ENCODE measurements at places on chromosomes 3 and 15. TPM values are rescaled to one million over a fixed set of nuclear protein-coding genes. Genes with fewer than 3 reads are reported as not detected.

Gene GABRA5
- total RNA-seq: 18.6 TPM

Gene PAK6
- total RNA-seq: 8.4 TPM

Gene SAMD7
- not detected for total RNA-seq

Gene SLC6A11
- total RNA-seq: 0.24 TPM

Gene IGSF10
- total RNA-seq: 0.21 TPM

Gene GOLGA6D
- total RNA-seq: 1.1 TPM

- peak; percentile 53 for DNase-seq
Observed at GRCh38 chr15:41928637-41929620, 35.1 kb upstream of the SPTBN5 start.

GRCh38 chr3:124158168-124158881 is 166.4 kb upstream of the ROPN1 start:
- DNase-seq: peak; percentile 39

DNA sequence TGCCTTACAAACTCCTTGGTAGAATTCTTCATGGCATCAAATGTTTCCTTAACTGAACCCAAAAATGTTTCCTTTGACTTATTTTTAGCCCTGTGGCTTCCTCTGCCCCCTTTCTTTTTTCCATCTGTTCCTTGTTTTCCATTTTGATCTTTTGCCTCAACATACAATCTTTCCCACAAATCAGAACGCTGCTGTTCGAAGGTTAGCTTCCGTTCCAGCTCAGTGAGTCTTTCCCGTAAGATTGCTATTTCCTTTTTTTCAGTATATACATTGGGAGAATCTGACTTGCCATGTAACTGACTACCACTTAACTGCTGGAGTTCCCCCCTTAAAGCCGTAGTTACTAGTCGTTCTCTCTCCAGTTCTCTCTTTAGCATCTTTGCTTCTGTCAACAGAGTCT is 41.2 kb downstream of the PIGB start:
- DNase-seq: no peak

DNA sequence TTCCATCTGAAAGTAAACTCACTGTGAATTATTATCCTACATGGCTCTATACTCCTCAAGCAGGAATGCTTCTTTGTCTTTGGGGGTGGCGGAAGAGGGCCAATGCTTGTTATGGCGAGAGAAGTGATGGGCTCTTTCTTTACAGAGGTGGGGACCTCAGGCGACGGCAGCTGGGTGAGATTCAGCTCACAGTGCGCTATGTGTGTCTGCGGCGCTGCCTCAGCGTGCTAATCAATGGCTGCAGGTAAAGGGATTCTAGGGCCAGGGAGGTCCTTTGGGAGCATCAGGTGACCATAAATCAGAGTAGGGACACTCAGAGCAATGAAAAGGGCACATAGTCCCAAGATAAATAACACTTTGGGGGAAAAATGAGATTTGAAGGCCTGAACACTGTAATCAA is 39.0 kb downstream of the ESYT3 start:
- no peak for DNase-seq

DNA sequence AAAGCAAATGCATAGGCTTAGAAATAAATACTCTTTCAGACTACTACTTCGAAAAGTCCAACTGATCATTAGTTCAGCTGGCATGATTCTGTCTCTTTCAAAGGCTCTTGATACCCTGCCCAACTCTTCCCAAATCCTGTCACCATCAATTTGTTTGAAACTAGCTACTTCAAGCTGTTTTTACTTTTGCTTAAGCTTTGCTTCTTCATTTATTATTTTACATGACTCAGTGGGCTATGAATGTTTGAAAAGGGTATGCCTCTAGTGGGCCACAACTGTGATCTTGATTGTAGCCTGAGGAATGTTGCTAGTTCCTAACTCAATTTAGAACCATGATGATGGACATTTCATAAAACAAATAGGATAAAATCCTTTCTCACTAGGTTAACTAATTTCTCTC is 340.8 kb downstream of the NAALADL2 start:
- DNase-seq: no peak

DNA sequence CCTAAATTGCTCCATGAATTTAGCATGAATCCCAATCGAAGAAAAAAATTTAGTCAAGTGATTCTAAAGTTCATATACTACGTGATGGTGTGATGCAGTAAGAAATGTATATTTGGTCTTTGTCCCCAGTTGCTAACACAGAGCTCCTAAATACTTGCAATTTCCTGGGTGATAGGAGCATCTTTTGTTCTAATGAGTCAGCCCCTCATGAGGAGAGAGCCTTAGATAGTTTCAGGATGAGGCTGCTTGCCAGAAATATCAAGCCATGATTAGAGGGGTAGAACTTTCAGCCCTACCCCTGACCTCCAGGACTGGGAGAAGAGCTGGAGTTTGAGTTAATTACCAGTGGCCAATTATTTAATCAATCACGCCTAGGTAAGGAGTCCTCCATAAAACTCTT is 170.2 kb downstream of the PDE8A start:
- no peak for DNase-seq

- DNase-seq: no peak
Observed at GRCh38 chr15:94081829-94082228, 149.5 kb upstream of the MCTP2 start.

DNA sequence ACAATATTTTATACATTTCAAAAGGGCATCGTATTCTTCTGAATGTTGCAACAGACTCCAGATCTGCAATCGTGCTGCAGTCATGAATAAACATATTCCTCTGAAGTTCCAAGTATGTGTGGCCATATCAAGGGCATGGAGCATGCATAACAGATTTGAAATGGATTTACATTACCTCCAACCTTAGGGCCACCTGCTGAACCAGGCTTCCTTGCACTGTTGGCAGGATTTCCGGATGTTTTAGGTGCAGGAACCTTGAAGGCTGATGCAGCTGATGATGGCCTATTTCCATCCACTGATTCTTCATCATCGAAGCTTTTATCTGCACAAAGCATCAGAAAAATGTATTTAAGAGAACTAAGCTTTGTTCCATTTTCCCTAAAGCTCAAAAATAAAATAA is 73.5 kb downstream of the CLASP2 start:
- DNase-seq: no peak

DNA sequence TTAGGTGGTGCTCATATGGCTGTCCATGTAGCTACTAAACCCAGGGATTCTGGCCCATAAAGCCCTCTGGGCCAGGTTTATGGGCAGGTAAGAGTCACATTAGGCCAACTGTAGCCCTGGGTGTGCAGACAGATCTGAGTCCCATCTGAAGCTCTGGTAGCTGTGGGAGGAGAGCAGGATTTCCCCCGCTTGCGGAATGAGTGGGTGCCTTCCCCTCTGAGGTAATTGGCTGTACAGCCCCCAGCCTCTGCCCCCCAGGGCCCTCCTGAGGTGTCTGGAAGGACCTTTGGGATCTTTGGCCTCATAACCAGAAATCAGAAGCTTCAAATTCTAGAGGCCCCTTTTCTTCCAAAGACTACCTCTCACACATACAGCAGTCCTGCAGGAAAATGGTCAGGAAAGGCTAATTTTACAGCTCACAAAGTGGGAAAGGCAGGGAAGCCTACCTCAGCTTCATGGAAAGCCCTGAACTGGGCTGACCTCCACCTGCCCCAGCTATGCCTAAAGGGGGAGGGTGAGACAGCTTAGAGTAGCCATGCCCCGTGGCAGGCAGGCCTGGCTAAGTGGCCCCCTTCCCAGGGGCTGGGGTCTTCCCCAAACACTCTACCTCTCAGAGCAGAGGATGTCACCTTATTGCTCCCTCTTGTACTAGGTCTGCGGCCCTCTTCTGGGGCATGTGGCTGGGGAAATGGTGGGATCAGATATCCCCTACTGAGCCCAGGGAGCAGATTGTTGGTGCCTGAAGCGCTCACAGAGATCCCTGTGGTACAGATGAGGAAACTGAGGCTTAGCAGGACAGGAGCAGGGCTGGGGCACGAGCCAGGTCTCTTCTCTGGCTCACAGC is 16.8 kb downstream of the HEMK1 start:
- no peak for DNase-seq

GRCh38 chr15:31485911-31486461 is 159.4 kb downstream of the KLF13 start:
- peak; percentile 15 for DNase-seq

- no peak for DNase-seq
Observed at GRCh38 chr3:188516515-188516914, 362.6 kb downstream of the LPP start.

- DNase-seq: peak; percentile 13
Observed at GRCh38 chr3:104596551-104596950, 770.2 kb upstream of the ALCAM start.

DNA sequence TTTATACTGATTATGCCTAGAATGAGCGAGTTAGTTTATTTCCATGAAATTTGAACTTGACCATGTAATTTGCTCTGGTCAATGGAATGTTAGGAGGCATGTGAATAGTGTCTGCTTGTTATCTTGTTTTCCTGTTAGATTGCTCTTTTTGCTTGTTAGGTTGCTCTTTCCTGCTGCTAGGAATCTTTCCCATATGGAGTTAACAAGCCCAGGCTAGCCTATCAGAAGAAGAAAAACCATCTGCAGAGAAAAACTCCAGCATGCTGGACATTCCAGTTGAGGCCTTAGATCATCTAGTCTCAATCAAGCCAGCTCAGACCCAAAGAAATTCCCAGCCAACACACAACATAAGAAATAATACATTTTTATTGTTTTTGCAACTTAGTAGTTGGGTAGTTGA is 470.2 kb upstream of the AGTR1 start:
- no peak for DNase-seq

DNA sequence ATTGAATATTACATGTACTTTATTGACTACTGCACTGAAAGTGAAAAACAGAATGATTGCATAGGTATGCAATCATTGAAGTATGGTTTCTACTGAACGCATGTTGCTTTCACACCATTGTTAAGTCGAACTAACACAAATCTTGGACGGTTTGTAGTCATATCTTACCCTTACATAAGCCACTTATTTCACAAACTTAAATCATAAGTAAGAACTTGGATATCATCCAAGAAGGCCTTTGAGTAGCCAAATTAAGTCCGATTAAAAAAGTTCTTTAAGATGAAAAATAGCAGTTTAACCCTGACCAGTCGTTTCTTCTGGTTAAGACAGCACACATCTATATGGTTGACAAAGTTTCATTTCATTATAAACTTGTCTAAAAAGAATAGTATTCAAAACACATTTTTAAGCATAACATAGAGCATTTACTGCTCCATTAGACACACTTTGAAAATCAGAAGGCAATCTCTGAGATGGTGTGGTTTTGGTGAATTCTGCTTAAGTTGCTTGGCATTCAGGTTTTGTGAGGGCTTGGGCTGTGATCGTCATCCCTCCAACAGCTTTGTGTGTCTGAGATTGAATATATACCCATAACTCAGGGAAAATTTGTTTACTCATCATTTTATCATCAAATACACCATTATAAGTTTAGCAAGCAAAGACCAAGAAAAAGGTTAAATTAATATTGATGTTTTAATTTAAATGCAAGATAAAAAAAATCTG is 92.2 kb downstream of the NFKBIZ start:
- no peak for DNase-seq

GRCh38 chr15:40787344-40787841 is 17.6 kb downstream of the C15orf62 start:
- DNase-seq: peak; percentile 84

DNA sequence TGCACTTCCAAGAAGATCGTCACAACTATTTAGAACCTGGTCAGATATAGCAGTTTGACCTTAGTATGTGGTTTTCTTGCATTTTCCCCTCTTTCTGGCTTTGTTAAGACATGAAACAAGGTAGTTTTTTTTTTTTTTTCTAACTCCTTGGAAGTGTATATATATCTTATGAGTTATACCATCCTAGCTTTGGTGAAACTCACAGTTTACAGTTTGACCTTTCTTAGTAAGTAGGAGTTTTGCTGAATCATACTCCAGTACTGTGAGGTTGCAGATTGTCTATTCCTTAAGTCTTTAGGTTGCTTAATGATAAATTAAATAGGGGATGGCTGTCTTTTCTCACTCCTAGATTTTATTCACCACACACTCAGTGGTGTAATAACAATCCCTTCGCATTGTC is 325.0 kb downstream of the RBMS3 start:
- no peak for DNase-seq

DNA sequence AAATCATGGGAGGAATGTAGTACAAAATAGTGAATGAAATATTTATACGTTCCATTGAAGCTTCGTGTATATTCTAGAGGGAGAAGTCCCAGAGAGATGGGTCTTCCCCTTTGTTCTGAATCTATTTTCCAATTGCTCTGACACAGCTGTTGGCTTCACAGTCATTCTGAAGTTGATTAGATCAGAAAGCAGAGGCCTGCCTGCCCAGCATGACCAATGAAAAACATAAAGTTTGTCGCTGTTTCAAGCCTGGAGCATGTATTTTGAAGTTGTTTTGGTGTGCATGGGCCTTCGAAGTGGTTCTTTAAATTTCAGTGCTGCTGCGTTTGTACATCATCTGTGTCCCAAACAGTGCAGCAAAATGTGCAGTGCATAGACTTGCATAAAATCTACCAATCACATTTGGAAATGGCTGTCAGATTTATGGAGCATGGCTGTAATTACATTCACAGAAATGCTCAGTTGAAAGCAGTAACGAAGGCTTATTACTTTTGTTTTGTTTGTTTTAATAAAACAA is 31.0 kb upstream of the RBMS3 start:
- no peak for DNase-seq

DNA sequence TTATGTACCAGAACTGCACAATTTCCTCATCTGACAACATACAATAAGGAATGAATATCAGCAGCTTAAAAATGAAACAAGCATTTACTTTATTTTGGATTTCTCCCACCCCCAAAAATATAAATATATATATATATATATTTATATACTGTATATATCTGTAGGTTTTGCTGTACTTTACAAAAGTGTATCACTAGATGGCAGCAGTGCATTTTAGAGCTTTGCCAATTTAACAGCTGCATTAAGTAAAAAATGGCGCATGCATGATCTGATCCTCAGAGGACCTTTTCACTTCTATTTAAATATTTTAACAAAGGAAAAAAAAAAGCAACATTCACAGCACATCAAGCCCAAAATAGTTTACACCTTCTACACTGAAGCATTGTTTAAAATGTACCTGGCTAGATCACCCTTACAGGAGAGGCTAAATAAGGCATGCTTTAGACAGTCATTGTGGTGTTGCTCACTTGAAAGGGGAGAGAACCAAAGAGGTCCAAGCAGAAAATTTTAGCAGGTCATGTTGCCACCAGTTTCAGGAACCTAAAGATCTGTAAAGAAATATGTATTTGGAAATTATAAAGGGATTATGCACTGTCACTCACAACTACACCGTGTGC is 72.6 kb downstream of the NPTN start:
- DNase-seq: no peak

- no peak for DNase-seq
Observed at GRCh38 chr3:10667269-10667668, 148.8 kb upstream of the SLC6A11 start.

- no peak for DNase-seq
Observed at GRCh38 chr3:25493246-25493645, 65.2 kb downstream of the RARB start.

GRCh38 chr3:177948716-177949425 is 587.4 kb upstream of the KCNMB2 start:
- DNase-seq: no peak

- DNase-seq: no peak
Observed at GRCh38 chr3:181313335-181313734, 323.8 kb upstream of the DNAJC19 start.

DNA sequence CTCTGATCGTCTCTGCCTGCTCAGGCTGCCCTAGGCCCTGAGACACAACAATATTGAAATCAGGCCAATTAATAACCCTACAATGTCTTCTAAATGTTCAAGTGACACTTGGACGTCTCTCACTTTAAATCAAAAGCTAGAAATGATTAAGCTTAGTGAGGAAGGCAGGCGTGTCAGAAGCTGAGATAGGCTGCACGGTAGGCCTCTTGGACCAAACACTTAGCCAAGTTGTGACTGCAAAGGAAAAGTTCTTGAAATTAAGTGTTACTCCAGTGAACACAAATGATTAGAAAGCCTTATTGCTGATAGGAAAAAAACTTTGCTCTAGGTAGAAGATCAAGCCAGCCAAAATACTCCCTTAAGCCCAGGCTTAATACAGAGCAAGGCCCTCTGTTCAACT is 2.2 kb downstream of the HPS3 start:
- no peak for DNase-seq
